ENCODE measurements at places on chromosomes 7 and 10.

GRCh38 chr7:46162609-46163008 is 241.5 kb upstream of the IGFBP3 start:
- no peak for DNase-seq

DNA sequence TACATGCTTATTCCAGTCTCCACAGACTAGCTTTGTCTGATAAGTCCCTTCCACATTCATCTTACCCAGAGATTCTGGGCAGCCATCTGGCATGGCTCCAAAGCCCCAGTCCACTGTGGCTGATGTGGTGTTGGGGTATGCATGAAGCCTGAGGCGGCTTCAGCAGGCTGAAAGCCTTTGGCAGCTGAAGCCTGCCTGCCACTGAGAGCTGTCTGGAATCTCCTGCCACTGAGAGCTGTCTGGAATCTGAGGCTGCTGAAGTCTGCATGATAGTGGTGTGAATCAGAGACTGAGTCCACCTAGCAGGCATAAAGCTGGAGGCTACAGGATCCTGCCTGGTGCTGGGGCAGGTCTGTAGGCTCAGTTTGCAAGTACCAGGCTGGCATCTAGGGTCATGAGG is 87.1 kb downstream of the DYNC1I1 start:
- DNase-seq, result no peak

- DNase-seq, result no peak
Measured at GRCh38 chr7:156472267-156472666, 168.3 kb upstream of the RNF32 start.

DNA sequence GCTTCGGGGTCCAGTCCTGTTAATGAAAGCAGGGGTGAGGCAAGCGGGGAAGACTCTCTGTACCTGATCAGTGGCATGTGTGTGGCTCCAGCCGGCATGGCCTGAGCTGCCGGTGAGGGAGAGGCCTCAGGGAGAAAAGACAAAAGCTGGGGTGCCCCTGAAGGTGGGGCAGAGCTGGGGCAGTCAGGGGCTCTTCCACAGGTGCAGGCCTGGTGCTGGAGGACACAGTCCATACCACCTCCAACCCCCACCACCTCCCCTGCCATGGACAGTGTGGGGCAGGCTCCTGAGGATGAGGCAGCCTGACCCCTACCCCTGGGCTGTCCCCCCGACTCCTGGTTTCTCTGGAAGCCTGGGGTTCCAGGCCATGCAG is 129.5 kb downstream of the LHPP start:
- DNase-seq, result no peak

DNA sequence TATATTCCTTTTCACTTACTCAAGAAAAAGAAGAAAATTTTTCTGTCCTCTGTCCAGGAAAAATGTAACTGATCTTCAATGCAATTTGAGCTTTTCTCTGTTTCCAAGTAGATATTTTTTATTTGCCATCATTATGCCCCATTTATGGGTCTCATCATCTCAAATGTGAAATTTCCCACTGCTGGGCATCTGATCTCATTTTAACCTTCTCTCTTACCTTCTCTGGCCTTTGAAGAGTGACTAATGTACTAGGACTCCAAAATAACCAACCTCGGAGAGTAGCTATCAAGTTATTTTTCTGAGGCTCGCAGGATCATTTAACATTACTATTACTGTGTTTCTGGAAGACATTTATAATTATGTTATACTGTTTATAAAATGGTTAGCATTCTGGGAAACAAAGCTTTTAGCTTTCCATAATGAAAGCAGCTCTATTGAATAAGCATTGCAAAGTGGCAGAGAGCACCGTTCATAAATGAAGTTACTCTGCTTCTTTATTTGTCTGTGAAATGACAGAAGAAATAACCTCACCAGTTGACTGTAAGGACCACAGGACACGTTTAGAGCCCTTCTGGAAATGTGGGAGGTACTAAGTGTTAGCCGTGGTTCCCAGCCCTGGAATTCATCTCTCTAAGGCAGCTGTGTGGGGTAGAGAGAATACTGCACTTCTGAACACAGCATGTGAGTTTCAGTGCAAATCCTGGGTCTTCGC is 33.3 kb upstream of the NMT2 start:
- no peak for DNase-seq

DNA sequence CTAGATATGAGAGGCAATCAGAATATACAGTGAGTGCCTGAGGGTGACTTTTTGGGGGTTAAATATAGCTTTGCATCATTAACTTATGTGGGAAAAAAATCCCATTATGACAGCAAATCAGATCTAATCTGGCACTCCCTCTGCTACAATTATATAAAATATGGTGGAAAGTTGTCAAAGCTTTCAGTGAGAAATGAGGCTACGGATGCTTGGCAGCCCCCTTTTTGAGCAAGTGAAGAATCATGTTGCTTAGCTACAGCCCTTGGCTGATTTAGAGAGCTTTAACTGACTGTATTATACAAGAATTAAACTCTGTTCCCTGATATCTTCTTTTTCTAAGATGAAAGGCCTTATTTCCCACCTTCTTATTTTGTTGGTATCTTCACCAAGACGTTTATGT is 57.4 kb downstream of the GPR158 start:
- no peak for DNase-seq
